Stomach (tissue), 19 donors: ENCODE measurements at places on chromosomes 12 and 14. TPM values are rescaled to one million over a fixed set of nuclear protein-coding genes. Genes with fewer than 3 reads are reported as not detected.

- no peaks in the 10 kb centered on the region for H3K36me3 ChIP-seq
- DNase-seq, result peak; percentile 67
- no peak overlapping the region for H3K27ac ChIP-seq
- no peaks in the 10 kb centered on the region for H3K4me1 ChIP-seq
- H3K27me3 ChIP-seq, result no peaks in the 10 kb centered on the region
Observed at GRCh38 chr12:62006076-62006732, 254.0 kb upstream of the USP15 start.

DNA sequence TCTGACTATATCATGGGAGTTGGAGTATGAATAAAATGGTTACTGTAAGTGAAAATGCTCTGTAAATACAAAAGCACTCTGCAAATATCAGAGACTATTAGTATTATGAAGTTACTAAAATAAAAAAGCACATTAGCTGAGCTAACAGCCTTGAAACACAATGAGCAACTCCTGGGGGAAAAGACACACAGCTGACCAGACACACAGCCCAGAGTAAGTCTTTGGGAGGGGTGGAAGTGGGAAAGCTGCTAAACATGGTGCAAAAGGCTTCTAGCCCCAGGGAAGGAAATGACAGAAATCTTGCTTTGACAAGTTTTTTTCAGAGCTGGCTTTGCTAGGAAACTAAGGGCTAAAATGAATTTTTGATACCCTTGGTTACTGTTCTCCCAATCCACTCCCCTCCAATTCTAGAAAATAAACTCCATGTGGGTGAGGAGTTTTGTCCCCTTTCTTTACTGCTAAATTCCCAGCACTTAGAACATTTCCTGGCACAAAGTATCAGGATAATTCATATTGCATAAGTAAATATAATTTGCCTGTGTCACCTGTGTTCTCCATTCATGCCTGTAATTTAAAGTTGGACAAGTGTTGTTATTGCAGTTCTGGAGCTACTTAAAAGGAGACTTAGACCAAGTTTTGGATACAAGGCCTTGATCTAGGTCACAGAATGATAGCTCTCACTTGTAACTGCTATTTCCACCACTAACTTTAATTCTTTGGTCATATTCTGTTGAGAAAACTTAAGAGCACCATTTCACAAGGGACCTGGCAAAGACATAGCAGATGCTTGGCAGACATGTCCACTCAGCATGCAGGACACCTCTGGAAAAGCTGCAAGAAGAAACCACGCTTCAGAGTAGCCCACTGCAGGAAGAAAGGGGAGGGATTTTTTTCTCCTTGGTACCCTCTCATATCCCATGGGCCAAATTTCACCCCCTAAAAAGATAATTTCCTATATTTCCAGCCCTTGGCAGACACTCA, 19.0 kb upstream of the RAB3IP start:
- H3K27ac ChIP-seq, result no peak overlapping the region
- H3K27me3 ChIP-seq, result no peaks in the 10 kb centered on the region
- peak; percentile 9 for DNase-seq
- no peaks in the 10 kb centered on the region for H3K4me1 ChIP-seq

GRCh38 chr12:2256915-2257314, 204.1 kb downstream of the CACNA1C start:
- DNase-seq, result no peak
- no peak overlapping the region for H3K27ac ChIP-seq
- H3K27me3 ChIP-seq, result no peaks in the 10 kb centered on the region
- H3K36me3 ChIP-seq, result no peaks in the 10 kb centered on the region

DNA sequence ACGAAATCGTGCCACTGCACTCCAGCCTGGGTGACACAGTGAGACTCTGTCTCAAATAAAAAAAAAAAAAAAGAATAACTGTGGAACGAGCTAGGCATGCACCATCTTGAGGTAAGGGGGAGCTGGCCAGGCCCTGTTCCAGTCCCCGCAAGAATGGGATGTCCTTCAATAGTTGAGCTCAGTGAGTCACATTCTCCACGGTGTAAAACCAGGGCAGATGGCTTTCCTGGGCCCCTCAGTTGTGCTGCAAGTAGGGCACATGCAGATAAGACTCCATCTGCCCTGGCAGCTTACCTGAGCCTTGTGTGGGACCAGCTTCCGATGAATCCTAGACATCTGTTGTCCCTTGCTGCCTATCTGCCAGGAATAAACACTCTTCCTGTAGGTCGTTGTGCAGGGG, 312.1 kb downstream of the VRK1 start:
- H3K4me3 ChIP-seq, result no peak overlapping the region
- peaks cover 16% of the 10 kb centered on the region for H3K27me3 ChIP-seq
- H3K4me1 ChIP-seq, result no peaks in the 10 kb centered on the region
- DNase-seq, result no peak

GRCh38 chr12:121253638-121254335, 42.7 kb downstream of the CAMKK2 start:
- peaks cover 95% of the 10 kb centered on the region for H3K36me3 ChIP-seq
- H3K4me3 ChIP-seq, result no peak overlapping the region
- H3K27ac ChIP-seq, result no peak overlapping the region
- no peaks in the 10 kb centered on the region for H3K4me1 ChIP-seq
- H3K27me3 ChIP-seq, result no peaks in the 10 kb centered on the region

GRCh38 chr14:101591121-101591520, 29.8 kb downstream of the DIO3 start:
- no peaks in the 10 kb centered on the region for H3K36me3 ChIP-seq
- no peak overlapping the region for H3K4me3 ChIP-seq
- no peak overlapping the region for H3K27ac ChIP-seq
- peak; percentile 21 for DNase-seq
- H3K27me3 ChIP-seq, result no peaks in the 10 kb centered on the region

DNA sequence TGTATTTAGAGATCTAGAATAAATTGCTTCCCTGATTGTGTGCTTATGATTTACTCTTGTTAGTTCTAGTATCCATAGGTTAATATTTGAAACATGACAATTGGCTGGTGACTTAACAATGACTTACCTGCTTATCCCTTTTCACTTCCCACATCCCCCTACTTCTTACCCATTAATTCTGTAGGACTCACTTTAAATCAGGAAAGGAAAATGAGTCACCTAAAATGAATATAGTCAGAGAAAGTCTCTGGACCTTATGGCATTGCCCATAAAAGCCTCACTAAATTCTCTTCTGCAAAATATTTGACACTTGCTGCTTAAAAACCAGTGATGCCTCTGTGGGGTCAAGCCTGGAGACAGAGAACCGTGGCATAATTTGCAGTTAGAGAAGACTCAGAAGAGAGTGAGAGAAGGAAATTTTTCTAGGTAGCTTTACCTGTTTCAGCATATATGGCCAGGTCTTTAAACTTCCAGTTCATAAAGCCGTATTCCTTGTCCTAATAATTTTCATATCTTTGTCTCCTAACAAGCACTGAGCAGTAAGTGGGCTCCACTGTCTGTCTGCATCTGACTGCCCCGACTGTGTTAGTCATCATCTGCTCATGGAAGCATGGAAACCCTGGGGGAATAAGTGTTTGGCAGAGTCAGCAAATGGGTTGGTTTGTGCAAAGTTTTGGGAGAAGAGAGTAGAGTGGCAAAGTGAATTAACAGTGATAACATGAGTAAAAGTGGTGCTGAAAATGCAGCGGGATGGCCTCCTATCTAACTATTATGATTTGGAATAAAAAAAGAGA, 294.4 kb downstream of the AKAP6 start:
- no peaks in the 10 kb centered on the region for H3K27me3 ChIP-seq
- DNase-seq, result no peak
- H3K27ac ChIP-seq, result no peak overlapping the region
- H3K4me3 ChIP-seq, result no peak overlapping the region
- H3K36me3 ChIP-seq, result no peaks in the 10 kb centered on the region

GRCh38 chr14:63454863-63455622, 88.1 kb downstream of the PPP2R5E start:
- H3K4me3 ChIP-seq, result no peak overlapping the region
- H3K27ac ChIP-seq, result no peak overlapping the region
- H3K27me3 ChIP-seq, result no peaks in the 10 kb centered on the region
- H3K36me3 ChIP-seq, result peaks cover 5% of the 10 kb centered on the region
- DNase-seq, result peak; percentile 30

DNA sequence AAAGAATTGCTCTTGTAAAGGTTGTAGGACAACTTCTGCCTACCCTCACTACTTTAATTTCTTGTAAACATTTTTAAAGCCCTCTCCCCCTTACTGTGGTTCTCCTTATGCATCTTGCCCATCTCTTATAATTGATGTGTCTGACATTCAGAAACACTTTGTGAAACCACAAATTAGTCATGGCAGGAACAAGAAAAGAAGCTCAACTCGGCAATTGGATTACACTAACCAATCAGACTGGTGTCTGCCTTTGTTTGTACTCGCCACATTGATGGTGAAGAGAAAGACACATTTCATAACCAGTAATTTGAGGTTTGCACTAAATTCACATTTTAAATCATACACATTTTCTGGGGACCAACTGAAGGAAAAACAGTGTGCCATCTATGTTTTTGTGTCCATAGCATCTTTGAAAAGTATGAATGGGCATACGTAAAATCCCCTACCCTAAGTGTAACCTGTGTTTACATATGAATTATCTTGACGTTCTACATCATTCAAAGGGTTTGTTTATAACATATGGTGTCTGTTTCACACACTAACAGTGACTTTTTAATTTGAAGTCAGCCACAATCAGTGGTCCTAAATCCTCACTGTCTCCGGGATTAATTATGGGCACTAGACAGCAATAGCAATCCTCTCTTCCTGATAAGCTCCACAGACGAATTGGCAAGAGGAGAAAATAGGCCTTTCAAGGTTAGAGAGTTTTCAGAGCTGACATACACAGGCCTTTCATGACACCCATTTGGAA, 49.9 kb downstream of the OTX2 start:
- no peak overlapping the region for H3K4me3 ChIP-seq
- H3K36me3 ChIP-seq, result no peaks in the 10 kb centered on the region
- no peaks in the 10 kb centered on the region for H3K27me3 ChIP-seq
- H3K4me1 ChIP-seq, result no peaks in the 10 kb centered on the region
- no peak for DNase-seq

DNA sequence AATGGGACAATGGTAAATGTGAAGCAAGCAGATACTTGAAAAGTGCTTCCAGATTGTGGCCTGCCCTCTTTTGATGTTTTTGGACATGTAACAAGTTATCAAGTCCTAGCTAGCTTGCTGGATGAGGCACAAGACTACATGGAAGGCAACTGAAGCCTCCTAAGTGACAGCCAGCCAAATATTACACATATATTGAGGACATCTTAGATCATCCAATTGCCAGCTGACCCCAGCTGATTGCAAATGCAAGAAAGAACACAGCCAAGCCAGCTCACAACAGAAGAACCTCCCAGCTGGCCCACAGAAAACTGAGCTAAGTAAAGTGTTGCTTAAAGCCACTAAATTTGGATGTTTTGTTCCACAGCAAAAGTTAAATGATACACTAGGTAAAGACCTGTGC, 156.9 kb downstream of the SRGAP1 start:
- H3K4me3 ChIP-seq, result no peak overlapping the region
- no peaks in the 10 kb centered on the region for H3K4me1 ChIP-seq
- no peaks in the 10 kb centered on the region for H3K27me3 ChIP-seq
- no peak overlapping the region for H3K27ac ChIP-seq
- H3K36me3 ChIP-seq, result no peaks in the 10 kb centered on the region

DNA sequence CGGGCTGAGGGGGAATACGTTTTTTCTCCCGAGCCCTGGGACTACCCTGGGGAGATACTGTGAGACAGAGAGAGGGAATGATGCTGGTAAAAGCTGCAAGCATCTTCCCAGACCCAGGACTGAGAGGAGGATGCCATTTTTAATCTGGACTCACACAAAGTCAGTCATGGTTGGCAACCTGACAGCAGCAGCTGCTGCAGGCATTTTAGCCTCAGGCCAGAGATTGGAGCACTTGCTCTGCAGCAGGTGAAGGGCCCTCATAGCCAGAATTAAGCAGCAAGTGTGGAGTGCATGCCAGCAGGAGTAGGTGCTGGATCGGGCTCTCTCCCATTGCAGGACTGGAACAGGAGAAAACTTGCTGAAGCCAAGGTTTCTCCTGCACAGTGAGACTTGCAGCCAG, 361.1 kb upstream of the CLEC14A start:
- DNase-seq, result no peak
- H3K27me3 ChIP-seq, result no peaks in the 10 kb centered on the region
- H3K4me1 ChIP-seq, result no peaks in the 10 kb centered on the region
- no peak overlapping the region for H3K4me3 ChIP-seq

DNA sequence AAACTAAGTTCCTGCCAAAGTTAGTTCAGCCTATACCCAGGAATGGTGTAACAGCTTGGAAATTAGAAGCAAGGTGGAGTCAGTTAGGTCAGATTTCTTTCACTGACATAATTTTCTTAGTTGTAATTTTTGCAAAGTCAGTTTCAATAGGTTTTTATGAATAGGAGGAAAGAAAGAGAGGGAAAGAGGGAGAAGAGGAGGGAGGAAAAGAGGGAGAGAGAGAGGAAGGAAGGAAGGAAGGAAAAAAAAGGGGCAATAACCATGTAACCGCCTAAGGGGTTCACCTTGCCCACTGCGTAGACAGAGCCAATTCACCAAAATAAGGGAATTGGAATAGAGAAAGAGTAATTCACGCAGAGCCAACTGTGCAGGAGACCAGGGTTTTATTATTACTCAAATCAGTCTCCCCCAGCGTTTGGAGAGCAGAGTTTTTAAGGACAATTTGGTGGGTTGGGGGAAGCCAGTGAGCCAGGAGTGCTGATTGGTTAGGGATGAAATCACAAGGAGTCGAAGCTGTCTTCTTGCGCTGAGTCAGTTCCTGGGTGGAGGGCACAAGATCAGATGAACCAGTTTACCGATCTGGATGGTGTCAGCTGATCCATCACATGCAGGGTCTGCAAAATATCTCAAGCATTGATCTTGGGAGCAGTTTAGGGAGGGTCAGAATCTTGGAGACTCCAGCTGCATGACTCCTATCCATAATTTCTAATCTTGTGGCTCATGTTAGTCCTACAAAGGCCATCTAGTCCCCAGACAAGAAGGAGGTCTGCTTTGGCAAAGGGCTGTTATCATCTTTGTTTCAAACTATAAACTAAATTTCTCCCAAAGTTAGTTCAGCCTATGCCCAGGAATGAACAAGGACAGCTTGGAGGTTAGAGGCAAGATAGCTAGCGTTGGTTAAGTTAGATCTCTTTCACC, 126.0 kb upstream of the AMIGO2 start:
- no peak for DNase-seq
- no peaks in the 10 kb centered on the region for H3K27me3 ChIP-seq
- no peaks in the 10 kb centered on the region for H3K36me3 ChIP-seq
- no peak overlapping the region for H3K4me3 ChIP-seq
- peaks cover 6% of the 10 kb centered on the region for H3K4me1 ChIP-seq

GLIPR1L2 gene
- polyA plus RNA-seq, result 0.78 TPM

GRIP1 gene
- polyA plus RNA-seq, result 1.4 TPM

MIP gene
- not detected for polyA plus RNA-seq

TMBIM6 gene
- polyA plus RNA-seq, result 207 TPM

NUDT14 gene
- polyA plus RNA-seq, result 51.7 TPM

PAN2 gene
- polyA plus RNA-seq, result 28.4 TPM
